ENCODE measurements at places on chromosomes 11 and 22. TPM values are rescaled to one million over a fixed set of nuclear protein-coding genes. Genes with fewer than 3 reads are reported as not detected.

- DNase-seq = no peak
Measured at GRCh38 chr11:33706966-33707365, 6.3 kb upstream of the C11orf91 start.

SCGB1C1 gene
- total RNA-seq = not detected

C22orf15 gene
- not detected for total RNA-seq

DNA sequence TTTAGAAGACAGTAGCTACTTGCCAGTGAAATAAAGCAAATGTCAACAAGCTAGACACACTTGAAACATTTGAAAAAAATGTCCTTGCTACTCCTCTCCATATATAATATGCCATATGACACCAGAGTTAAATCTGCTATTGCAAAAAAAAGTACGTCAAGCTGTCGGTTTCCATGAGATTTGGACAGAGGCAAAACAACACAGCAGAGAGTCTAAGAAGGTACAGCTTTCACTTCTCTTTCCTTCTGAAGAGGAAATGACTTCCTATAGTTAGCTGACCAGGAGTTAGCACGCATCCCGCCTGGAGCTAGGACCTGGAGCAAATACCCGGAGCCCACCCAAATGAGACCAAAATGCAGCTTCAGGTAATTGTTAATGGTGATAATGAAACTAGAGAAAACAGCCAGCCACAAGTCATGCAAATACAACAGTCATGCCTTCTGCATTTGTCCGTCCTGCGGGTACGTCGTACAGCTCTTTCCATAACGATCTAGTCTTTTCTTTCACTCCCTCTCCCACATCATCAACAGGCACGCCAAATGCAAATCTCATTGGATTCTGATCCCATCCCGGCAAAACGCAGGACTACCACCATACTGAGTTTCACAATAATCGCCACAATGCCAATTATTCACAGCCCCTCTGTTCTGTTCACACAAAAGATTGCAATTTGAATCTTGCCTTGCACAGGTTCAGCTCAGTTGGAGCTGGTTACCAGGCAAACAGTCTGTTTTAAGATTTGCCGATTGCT, 395.0 kb upstream of the CCDC90B start:
- no peak for DNase-seq

DNA sequence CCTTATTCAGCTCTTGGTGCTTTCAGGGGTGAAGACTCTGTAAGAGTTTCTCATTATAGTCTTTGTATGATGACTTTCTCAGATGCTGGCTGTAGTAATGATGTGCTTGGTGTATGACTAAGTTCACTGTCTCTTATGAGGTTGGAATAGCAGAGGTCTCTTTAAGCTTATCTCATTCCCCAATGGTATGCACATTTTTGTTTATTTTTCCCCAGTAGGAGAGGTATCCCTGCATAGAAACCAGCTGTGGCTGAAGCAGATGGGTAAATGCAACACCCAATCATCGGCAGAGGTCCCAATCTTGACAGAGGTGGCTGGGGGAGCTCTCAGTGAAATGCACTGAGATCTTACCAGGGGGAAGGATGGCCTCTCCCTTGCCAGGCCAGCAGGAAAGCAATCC, 34.6 kb downstream of the BBOX1 start:
- DNase-seq = no peak

DNA sequence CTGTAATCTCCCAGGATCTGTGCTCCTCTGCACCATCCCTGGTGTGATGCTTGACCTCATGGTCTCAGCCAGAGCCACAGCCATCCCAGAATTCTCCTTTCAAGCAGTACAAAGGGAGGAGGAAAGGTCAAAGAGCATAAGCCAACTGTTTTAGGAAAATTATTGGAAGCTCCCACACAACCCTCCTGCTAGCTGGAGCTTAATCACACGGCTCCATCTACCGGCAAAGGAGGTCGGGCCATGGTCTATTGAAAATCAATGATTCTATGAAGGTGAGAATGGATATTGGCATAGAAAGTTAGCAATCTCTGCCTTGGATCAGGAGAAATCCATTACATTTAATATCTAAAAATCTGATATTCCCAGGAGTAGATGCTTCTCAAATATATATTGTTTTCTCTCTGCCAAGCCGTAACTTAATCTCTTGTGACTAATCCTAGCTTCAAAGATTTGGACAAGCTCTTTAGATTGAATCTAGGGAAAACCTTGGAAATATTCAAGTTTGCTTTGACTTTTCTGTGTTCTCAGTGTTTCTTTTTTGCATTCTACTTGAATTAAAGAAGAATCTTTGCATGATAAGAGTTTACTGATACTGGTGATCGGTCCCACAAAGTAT, 259.6 kb downstream of the NTM start:
- DNase-seq = no peak

GRCh38 chr11:126485021-126485792, 129.7 kb downstream of the ST3GAL4 start:
- peak; percentile 47 for DNase-seq

GRCh38 chr11:9601037-9601875, 27.8 kb downstream of the WEE1 start:
- DNase-seq = no peak

Data from Right ventricle myocardium inferior (tissue), 1 donor.